ENCODE measurements at places on chromosomes 4 and X.

DNA sequence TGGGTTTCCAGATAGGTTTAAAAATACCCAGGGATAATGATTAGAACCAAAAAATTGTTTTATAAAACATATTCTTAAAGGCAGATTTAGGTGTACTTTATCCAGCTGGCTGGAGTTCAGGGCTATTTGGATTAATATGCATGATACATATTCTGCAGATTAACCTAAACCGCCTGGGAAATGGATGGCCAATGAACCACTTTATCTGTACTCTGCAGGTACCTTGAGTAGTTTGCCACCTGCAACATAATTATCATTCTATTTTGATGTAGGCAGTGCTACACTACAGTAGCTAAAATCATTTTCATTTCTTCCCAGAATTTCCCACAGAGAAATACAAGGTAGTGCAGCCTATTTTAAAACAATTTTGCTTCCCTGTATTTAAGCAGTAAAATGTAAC lies 683.2 kb upstream of the GNPDA2 start:
- no peak for DNase-seq

DNA sequence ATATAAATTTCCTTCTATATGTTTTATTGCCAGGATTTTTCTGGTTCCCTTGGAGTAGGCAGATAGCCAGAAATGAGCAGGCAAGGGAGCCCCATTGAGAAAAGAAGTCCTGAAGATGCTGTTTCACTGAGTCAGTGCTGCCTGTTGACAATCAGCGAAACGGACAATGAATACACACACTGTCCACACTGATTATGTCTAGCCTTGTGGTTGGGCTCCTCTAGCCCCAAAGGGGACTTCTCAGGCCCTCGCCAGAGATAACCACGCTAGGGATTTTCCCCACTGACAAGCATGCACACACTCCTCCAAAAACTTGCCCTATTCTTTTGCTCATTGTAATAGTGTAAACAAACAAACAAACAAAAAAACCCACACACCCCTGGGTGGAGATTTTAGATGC lies 369.3 kb downstream of the DMD start:
- DNase-seq: no peak

DNA sequence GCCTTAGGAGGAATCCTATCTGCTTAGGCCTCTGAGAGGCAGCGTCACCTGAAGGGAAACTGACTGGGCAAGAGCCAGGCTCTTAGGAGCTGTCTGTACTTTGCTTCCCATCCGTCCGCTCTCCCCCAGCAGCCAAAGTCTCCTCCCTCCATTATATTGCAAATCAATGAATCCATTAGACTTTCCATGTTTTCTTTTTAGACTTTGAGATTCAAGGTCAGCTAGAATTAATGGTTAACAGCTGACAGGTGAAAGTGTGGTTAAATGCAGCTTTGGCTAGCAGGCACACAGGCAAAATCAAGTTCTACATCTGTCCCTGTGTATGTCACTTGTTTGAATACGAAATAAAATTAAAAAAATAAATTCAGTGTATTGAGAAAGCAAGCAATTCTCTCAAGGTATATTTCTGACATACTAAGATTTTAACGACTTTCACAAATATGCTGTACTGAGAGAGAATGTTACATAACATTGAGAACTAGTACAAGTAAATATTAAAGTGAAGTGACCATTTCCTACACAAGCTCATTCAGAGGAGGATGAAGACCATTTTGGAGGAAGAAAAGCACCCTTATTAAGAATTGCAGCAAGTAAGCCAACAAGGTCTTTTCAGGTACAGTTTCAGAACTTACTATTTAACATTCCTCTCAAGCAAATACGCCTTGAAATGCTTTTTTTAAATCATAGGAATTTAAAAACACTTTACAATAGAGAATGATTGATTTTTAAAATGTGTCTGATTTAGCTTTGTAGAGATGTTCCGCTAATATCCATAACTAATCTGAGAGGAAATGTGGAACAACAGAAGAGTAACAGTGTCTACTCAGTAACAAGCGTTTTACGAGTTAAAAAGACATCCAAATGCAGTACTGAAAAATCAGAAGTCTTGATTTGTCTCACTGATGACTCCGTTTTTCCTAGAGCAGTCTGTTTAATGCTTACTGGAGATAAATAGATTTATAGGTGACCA lies at the start of gene F11:
Gene F11, plus strand, starts transcription at position 507 of the 970 bp plus-strand sequence. CDS start 948 bp downstream, outside the sequence.
- no peak for DNase-seq

DNA sequence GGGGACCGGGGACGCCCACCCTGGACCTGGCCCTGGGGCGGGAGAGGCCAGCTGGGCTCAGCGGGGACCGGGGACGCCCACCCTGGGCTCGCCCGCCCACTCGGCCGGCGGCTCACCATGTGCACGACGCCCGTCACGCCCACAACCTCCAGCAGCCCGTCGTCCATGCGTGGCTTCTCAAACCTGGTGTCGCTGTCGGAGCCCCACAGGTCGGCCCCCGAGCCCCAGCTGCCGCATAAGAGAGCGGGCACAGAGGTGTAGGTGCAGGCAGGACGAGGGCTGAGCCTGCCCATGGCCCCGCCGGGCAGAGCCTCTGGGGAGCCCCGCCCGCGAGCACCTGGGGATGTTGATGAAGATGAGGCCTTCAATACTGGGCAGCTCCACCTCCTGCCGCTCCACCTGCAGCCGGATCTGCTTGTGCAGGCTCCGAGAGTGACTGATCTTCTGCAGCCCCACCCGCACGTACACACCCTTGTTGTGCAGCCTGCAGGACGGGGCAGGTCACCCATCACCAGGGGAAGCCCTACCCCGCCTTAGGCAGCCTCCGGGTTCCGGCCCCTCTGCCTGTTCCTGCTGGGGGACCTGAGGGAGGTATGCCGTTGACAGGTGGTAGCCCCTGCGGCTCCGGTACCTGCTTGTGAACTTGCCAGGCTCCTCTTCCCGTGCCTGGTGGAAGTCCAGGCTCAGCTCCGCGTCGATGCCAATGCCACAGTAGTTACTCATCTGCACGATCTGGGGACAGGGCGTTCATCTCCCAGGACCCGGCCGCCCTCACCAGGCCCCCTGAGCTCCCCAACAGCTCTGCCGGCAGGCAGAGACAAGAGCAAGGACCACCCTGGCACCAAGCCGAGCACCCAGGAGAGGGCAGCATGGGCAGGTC lies 11.8 kb downstream of the DGKQ start:
- no peak for DNase-seq

DNA sequence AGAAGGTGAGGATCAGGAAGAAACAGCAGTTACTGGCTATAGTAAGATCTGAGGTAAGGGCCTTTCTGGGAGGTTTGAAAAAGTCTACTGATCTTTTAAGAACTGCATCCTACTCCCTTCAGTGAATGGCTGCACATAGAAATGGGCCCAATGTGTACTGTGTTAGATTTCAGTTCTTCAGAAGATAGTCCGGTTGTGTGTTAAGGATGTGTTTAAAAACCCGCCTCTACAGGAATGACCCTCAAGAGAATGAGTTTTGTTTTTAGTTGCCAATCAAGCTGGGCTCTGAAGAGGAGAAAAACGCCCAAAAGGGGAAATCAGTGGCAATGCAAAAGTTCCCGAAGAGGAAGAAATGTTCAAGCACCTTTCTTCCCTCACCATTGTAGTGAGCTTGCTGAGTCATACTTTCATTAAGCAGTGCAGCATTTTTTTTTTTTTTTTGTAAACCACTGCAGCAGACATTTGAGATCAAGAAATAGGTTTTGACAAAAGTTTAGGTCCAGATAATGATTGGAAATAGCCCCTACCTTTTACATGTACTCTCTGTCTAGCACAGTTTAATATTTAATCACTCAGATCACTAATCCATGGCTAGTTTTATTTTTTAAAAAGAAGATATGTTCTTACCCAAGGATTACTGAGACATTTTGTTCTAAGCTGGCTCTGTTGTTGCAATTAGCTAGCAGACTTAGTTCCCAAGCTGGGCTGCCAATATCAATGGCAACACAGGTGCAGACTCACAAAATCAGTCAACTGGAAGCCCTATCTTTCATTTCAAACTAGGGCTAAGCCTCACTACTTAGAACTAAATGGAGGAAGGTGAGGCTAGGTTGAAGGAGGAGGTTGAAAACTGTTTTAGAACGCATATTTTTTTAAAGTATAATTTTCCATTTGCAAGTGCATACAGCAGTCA lies 7.0 kb upstream of the TRPC5OS start:
- no peak for DNase-seq

DNA sequence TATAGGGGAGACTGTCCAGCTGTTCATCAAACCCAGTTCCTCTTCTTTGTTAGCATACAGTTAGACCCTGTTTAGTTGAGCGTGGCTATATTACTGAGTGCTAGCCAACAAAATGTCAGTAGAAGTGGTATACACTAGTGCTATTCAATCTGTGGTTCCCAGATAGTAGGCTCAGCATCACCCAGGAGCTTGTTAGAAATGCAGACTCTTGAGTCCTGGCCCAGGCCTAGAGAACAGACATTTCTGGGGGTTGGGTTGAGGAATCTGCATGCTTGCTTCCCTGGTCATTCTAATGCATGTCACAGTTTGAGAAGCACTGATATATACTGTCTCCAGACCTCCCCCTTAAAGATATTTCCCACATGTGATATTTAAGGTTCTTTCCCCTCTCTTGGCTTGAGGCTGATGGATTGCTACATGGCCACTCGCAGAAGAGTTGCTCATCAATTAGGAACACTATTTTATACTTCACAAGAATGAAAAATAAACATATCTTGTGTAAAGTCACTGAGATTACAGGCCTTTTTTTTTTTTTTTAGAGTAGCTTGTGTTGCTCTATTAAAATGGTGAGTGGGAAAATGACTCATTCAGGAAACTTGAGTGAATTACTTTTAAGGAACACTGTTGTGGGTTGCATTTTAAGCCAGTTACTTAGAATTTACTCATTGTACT lies 289.0 kb downstream of the STIM2 start:
- no peak for DNase-seq

GRCh38 chr4:5906191-5906590 lies 13.3 kb upstream of the CRMP1 start:
- DNase-seq: no peak

DNA sequence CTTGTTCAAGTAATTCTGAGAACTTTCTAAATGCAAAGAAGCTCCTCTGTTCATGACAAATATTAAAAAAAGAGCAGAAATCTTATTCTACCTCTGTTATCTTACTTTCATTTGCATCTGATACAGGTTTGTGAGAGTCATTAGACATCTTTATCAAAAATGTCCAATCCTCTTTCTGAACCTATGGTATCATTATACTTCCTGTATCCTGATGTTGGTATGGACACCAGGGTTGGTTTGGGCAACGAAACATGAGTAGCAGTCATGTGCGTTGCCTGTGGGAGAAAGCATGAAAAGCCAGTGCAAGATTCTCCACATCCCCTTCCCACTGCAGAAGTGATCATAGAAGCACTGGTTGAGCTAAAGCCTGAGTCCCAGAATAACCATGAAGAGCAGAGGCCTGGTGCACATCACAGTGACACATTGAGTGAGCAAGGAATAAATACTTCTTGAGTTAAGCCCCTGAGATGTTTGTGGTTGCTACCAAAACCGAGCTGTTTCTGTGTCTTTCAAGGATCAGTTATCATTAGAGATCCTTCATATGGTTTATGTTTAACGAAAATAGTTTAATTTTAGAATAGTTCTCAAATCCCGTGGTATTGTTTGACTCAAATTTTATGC lies 197.2 kb downstream of the BANK1 start:
- no peak for DNase-seq

DNA sequence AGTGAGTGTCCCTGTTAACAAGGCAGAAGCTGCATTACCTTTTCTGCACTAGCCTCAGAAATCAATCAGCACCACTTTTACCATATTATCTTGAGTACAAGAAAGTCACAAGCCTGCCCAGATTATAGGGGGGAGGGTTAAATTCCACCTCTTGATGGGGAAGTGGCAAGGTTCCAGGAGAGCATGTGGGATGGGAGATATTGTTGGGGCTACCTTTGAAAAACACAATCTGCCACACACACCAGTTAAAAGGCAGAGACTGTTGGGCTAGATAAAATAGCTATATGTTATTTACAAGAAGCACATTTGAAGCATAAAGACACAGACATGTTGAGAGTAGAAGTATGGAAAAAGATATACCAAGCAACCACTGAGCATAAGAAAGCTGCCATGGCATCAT lies 6.6 kb upstream of the AVPR2 start:
- no peak for DNase-seq

DNA sequence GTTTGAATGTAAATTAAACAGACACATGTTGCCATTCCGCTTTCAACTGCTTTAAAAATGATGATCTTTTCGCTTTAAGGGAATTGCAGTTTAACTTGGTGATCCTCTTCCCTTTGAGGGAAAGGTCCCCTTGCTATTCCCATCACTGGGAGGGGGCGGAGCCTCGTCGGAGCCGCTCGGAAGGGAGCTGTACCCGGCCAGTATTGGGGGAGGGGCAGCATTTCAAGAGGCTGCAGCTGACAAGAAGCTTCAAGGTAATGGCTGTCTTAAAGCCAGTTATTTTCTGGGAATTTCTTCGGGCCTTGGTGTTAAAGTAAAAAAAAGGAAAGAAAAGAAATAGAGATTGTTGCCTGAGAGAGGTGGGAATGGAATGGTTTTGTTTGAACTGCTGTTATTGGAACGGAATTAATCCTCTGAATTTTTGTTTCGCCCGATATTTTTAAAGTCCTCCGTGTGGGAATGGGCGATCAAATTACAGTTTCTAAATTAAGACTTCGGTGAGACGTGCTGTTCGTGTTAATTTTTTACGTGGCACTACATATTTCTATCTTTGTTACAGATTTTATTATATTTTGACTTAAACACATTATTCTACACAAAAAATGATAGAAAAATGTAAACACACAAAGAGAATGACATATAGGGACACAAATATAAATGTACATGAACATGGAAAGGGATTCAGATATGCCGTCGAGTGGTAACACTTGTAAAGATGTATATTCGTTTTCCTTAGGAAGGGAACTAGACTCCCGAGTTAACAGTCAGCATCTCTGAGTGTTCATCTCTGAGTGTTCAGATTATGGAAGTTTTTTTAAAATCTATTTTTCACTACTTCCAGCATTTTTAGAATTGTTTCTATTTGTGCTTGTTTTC lies 9.2 kb downstream of the PWWP3B start:
- no peak for DNase-seq

GRCh38 chr4:44326741-44327140 lies 121.9 kb downstream of the KCTD8 start:
- DNase-seq: no peak

GRCh38 chr4:124028182-124028581 lies 631.6 kb downstream of the SPRY1 start:
- DNase-seq: no peak

DNA sequence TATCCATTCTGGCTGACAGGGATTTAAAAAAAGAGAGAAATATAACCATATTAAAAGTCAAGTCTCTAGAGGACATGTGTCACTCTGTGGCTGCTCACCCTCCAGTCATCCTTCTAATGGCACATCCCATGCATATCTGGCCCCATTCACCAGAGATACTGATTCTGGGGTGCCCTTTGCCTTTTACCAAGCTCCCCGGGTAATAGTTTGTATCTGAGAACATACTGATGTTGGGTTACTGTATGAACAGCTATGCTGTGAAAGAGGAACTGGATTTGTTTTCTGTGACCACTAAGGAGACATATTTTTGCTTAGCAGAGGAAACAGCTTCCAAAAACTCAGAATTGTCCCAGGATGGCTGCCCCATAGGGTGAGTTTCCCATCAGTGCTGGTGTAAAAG lies 56.0 kb downstream of the SAT1 start:
- DNase-seq: no peak

- no peak for DNase-seq
Observed at GRCh38 chrX:139554991-139555675, 24.6 kb downstream of the F9 start.

- no peak for DNase-seq
Observed at GRCh38 chr4:175873707-175874106, 61.6 kb upstream of the GPM6A start.

Data from stimulated activated CD4-positive, alpha-beta T cell treated with anti-CD3 and anti-CD28 coated beads, Interleukin-1b, Interleukin-23, amount 100 ng/mL, for 24 hours (primary cell).